ENCODE measurements at places on chromosomes 1 and 21. TPM values are rescaled to one million over a fixed set of nuclear protein-coding genes. Genes with fewer than 3 reads are reported as not detected.
A peak's percentile ranks its signal among the peaks of the same experiment; 100 is the strongest.

FAM167B gene
- 3.5 TPM for polyA plus RNA-seq

TCHH gene
- polyA plus RNA-seq = not detected

VWA5B1 gene
- polyA plus RNA-seq = not detected

OR6N1 gene
- polyA plus RNA-seq = not detected

OLFML3 gene
- 72.6 TPM for polyA plus RNA-seq

AVPR1B gene
- not detected for polyA plus RNA-seq

DNA sequence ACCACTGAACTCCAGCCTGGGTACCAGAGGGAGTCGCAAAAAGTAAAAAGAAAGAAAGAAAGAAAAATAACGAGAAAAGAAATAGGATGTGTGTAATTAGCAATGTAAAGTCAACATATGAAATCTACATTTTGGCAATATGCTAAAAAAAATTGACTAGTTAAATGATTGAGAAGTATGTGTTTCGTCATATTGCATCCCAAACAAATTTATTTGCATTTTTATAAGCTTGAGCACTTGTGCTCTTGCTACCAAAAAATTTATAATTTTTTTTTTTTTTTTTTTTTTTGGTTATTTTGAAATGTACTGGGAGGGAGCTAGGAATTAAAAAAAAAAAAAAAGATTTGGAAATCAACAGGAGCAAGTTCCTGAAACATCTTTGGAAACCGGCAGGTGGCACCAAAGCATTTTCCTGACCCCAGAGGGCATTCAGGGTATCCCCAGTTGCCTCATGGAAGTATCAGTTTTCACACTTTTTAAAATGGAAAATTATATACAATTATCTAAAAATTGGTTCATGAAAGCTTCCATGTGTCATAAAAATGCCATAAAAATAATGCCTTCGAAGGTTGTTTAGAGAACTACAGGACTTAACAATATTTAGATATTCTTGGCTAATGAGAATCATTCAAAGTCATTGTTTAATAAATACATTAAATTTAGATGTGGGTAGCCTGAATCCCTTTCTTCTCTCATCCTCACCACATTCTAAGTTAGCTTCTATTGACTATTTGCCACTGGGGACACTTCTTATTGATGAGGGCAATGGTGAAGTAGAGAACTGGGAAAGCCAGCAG lies 4.8 kb upstream of the HEATR1 start:
- no peak for DNase-seq

- DNase-seq = peak; percentile 88
Measured at GRCh38 chr1:198018529-198018928, 101.4 kb downstream of the LHX9 start.

- no peak for DNase-seq
Measured at GRCh38 chr1:24911651-24912155, 18.4 kb downstream of the RUNX3 start.

DNA sequence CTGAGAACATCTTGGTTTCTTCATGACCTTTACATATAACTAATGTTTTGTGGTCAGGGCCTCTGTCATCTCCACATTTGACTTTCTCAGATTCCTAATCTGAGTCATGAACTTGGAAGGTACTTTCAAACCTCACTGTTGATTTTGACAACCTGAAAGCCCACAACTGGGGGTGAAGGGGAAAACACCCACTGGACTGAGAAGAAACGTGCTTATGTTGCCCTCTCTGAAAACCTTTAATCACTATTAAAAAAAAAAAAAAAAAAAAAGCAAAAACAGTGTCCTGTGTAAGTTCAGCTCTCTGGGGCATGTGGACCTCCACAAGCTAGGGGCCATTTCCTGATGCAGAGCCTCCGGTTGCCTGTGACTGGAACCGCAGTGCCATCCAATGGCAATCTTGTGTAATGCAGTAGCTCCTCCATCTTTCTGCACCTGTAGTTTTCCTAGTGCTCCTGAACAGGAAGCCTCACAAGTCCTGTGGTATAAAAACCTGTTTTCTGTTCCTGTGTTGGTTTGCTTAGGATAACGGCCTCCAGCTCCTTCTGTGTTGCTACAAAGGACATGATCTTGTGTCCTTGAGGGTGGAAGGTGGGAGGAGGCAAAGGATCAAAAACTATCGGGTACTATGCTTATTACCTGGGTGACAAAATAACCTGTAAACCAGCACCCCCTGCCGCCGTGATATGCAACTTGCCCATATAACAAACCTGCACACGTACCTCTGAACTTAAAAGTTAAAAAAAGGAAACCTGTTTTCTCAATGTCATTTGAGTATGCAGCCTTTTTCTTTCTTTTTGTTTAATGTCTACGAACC lies 124.5 kb downstream of the ZNF648 start:
- DNase-seq = no peak

- DNase-seq = no peak
Measured at GRCh38 chr1:160211046-160211790, 6.0 kb downstream of the PEA15 start.

GRCh38 chr1:2598329-2598931 lies 11.9 kb downstream of the PRXL2B start:
- no peak for DNase-seq

DNA sequence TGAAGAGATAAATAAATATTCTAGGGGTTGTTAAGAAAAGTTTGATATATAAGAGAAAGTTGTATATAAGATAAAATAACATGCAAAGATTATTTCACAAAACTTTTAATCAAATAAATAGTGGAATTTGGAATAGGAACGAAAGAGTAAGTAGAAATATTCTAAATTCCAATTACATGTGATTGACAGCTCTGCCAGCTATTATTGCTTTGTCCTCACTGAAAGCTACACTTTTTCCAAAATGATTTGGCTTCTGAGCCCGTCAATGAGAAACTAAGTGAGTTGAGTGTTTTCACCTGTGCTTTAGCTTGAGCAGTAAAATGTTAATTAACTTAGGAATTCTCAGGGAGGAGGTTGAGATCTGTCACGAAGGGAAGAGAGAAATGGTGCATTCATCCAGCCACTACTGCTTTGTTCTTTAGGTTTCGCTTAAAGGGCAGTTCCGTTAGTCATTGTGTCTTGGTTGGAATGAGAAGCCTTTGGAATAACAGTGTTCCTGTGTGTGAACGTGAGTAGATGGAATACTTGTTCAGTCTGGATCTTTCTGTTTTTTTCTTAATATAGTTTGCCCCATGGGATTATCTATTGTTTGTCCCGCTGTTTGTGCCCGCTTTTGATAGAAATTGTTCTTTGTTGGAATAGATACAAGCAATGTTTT lies 63.3 kb upstream of the CR1L start:
- no peak for DNase-seq

DNA sequence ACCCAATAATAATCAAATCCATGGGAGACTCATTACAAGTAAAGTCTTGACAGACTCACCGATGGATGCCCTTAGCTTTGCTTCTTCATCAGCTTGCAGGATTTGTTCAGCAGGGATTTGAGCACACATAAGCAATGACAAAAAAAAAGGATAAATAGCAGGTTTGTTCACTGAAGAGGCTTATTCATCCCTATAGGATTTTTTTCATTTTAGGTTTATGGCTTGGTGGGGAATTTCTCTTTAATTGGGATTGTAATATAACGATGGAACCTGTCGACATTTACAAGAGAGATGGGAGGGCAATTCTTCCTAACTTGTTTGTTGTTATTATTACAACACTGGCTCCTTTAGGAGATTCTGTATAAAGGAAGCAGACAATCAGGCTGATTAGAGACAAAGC lies 649.1 kb upstream of the PLXNA2 start:
- DNase-seq = no peak

- DNase-seq = no peak
Measured at GRCh38 chr1:180192172-180192571, 37.5 kb downstream of the QSOX1 start.

DNA sequence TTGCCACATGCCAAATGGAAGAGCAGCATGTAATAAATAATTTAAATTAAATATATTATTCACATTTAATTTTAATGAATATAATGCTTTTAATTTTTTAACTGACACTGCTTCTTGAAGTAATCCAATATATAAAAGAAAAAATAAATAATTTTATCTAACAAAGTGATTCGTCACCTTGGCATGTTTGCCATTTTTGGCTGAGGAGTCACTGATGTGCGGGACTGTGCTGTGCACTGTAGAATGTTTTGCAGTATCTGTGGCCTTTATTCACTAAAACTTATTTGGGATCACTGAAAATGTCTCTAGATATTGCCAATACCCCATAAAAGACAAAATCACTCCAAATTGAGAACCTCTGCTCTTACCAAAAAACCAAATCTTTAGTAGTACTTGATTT lies 807.8 kb downstream of the BRINP3 start:
- no peak for DNase-seq

Measured in BJ (cell line).